ENCODE measurements at places on chromosomes 12 and 14. TPM values are rescaled to one million over a fixed set of nuclear protein-coding genes. Genes with fewer than 3 reads are reported as not detected.

DNA sequence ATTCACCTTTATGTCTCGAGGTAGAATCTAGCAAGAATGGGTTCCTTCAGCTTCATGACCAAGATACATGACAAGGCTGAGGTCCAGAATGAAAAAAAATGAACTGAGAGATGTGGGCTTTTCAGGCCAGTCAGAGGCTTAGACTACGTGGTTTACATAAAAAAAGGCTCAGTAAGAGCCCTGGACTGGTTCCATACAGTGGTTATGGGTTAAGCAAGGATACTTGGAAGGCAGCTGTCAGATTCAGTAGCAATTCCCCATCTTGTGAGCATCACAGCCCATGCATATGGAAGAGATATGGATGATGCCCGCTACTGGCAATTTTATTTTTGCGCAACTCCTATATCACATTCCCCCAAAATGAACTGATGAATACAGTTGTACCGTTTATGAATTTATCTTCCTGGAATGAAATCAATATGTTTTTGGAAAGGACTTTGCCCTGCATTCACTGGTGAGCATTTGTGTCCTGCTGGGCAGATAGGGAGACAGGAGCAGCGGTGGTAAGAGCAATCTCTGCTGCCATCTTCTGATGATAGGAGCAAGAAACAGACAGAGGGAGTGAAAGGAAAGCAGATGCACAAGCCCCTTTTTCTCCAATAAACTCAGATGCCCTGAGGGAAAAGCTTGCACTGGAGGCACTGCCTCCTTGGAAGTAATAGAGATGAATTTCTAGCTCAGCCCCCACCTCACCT lies 280.4 kb downstream of the GALC start:
- no peak for DNase-seq

DNA sequence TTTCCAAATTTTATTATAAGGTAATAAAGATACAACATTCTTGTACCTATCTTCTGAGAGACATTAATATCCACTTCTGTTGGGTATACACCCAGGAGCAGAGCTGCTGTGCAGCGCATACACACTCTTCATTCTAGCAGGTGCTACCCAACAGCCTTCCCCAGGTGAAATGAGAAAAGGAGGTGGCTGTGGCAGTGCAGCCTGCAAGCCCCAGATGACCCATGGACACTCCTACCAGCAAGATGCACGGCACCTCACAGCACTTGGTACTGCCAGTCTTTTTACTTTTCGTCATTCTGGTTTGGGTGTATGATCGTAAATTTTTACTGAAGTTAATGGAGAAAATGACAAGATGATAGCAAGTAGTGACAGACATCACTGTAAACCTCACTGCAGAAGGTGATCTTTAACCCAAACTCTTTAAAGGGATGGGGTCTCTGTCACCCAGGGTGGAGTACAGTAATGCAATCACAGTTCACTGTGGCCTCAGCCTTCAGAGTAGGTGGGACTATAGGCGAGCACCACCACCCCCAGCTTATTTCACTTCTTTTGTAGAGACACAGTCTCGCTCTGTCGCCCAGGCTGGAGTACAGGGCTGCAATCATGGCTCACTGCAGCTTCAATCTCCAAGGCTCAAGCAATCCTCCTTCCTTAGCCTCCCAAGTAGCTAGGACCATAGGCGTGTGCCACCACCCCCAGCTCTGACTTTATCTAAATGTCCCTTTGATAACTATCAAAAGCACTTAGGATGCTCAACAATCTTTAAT lies 26.5 kb downstream of the VPS37B start:
- no peak for DNase-seq

GRCh38 chr12:131939007-131939406 lies 9.9 kb downstream of the PUS1 start:
- DNase-seq = no peak

DNA sequence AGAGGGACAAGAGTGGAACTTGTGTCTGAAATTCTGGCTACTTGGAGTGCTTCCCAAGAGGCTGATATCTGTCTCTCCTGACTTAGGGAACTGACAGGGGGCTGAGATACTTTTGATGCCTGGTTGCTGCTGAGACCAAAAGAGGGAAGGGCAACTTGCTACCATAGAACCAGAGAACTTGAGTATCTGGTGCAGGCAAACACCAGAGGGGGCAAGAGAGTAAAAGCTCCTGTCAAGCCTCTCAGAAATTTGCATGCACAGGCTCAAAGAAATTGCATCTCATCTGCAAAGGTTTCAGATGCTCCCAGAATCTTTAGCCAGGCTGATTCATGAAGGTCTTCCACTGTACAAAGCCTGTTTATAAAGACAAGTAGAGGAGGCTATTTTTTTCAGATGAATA lies 391.3 kb upstream of the FOXG1 start:
- peak; percentile 63 for DNase-seq

GRCh38 chr12:108060903-108061302 lies 68.2 kb upstream of the WSCD2 start:
- no peak for DNase-seq

- DNase-seq = no peak
Measured at GRCh38 chr12:47276621-47277309, 197.0 kb upstream of the AMIGO2 start.

GRCh38 chr12:16857456-16857923 lies 251.5 kb upstream of the LMO3 start:
- DNase-seq = no peak

DNA sequence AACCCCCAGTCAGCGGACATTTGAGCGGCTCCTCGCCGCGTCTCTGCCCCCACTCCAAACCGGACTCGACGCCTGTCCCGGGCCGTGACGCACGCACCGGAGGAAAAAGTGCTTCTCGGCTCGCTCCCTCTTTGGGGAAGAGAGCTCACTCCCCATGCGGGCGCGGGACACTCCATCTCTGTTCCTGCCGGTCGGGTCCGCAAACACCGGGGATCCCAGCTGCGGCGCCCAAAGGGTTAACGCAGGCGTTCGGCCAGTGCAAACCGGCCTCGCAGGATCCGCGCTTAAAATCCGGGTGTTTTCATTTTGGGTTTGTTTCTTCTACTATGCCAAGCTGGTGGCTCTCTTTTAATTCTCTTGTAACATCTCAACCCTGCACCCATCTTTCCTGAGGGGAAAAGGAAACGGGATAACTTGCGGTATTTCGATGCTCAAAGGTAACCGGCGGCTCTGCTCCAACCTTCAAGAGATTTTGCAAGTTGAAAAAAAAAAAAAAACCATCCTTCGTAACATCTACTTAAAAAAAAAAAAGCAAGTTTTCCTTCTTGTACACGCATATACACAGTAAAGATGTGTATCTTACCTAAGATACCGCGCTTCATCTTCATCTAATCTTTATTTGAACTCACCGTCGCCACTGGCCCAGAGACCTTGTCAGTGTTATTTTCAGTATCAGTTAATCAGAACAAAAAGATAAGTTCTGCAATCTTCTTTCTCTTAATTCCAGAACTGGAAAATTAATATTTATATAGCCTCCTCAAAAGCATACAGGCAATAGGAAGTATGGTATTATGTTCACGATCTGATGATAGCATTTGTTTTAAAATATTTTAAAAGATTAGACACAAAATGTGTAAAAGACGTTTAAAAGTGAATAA lies 1.6 kb upstream of the ATP2B1 start:
- peak; percentile 74 for DNase-seq

GRCh38 chr12:110367181-110367864 lies 36.2 kb downstream of the ANAPC7 start:
- DNase-seq = no peak

- DNase-seq = peak; percentile 62
Measured at GRCh38 chr12:31250179-31250578, 75.8 kb downstream of the SINHCAF start.

DNA sequence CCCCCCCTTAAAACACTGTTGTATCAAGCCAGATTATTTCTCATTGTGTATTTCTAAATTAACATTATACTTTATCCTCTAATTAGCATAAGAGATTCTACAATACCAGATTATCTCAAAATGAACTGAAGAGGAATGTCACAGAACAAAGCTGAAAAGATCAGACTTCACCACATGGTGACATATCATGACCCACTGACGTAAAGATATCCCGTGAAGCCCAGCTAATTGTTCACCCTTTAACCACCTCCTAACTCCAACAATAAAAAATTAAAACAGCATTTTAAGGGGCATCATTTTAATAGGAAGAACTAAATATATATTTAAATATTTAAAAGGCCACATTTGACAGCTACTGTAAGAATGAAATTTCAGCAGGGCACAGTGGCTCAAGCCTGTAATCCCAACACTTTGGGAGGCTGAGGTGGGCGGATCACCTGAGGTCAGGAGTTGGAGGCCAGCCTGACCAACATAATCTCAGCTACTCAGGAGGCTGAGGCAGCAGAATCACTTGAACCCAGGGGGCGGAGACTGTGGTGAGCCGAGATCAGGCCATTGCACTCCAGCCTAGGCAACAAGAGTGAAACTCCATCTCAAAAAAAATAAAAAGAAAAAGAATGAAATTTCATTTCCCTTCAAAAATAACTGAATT lies 29.0 kb downstream of the CDK17 start:
- peak; percentile 61 for DNase-seq

DNA sequence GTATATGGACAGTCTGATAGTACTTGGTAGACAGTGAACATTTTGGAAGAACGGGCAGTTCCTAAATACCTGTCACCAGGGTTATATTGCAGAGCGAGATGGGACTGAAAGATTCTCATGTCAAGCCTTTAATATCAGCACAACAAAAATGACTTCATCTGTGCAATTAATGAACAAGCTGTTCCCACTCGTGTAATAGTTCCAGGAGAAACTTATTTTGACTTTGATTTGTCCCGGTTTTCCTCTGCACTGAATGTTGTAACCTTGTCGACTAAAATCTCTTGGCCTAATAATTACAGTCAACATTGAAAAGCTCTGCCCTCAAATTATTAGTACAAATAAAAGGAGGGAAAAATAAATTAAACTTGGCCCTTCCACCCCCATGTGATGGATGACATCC lies 79.5 kb downstream of the WASHC3 start:
- DNase-seq = no peak

- DNase-seq = no peak
Measured at GRCh38 chr12:121964813-121965643, 46.6 kb downstream of the CFAP251 start.

DNA sequence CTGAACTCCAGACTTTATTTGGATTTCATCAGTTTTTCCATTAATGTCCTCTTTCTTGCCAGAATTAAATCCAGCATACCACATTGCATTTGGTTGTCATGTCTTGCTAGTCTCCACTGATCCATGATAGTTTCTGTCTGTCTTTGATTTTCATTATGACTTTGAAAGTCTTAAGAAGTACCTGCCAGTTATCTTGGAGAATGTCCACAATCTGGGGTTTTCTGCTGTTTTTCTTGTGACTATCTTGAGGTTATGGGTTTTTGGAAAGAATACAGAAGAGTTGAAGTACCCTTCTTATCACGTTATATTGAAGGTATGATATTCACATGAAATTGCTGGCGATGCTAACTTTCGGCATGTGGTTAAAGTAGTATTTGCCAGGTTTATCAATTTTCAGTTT lies 282.3 kb upstream of the PRICKLE1 start:
- no peak for DNase-seq

DNA sequence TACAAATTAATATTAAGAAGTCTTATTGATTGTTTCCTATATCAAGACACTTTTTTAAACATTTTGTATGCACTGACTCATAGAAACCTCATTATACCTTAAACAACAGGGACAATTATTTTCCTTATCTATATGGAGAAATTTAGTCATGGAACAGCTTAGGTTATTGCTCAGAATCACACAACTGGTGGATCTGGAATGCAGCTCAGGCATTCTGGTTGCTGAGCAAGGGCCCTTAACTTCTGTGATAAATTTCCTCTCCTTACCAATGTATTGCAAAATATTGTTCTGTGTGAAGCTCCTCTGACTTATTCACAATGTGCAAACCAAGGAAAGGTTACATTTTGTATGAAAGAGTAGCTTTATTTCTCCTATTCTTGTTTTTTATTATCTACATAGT lies 817.8 kb downstream of the LRFN5 start:
- DNase-seq = no peak

GRCh38 chr14:65414961-65415589 lies 2.5 kb downstream of the FUT8 start:
- DNase-seq = no peak

DNA sequence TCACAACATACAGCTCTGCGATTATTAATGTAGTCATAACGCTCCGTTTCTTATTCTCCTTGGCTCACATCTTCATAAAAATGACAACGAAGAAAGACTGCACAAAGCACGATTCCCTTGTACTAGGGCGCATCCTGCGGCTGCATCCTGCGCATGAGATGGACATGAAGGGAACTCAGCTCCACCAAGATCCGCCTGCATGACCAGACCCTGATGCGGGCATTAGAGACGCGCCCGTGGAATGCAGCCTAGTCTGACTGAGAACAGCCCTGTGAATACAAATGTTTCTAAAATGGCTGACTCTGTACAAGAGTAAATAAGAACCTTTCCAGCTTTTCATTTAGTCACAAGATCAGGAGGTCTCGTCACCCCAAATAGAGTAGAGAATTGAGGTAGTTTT lies 422.2 kb downstream of the NOVA1 start:
- DNase-seq = no peak

Gene MAP3K9
- 20.0 TPM for total RNA-seq

Gene BRAP
- 23.4 TPM for total RNA-seq

Gene FCF1
- 85.6 TPM for total RNA-seq

Gene SERPINA9
- not detected for total RNA-seq

Gene NKX2-1
- not detected for total RNA-seq

Gene BHLHE41
- 0.33 TPM for total RNA-seq

Gene BIN2
- not detected for total RNA-seq

Gene ATL1
- total RNA-seq = 3.2 TPM

Gene IQSEC3
- total RNA-seq = 0.50 TPM

Gene SMCO2
- 0.20 TPM for total RNA-seq

Gene BCL11B
- total RNA-seq = 4.9 TPM

Gene KRT79
- not detected for total RNA-seq

Gene RAB15
- 54.3 TPM for total RNA-seq

Gene CD9
- total RNA-seq = 131 TPM
